C1 segment of cervical spinal cord (tissue), 14 donors: ENCODE measurements at places on chromosomes 7 and 10.

DNA sequence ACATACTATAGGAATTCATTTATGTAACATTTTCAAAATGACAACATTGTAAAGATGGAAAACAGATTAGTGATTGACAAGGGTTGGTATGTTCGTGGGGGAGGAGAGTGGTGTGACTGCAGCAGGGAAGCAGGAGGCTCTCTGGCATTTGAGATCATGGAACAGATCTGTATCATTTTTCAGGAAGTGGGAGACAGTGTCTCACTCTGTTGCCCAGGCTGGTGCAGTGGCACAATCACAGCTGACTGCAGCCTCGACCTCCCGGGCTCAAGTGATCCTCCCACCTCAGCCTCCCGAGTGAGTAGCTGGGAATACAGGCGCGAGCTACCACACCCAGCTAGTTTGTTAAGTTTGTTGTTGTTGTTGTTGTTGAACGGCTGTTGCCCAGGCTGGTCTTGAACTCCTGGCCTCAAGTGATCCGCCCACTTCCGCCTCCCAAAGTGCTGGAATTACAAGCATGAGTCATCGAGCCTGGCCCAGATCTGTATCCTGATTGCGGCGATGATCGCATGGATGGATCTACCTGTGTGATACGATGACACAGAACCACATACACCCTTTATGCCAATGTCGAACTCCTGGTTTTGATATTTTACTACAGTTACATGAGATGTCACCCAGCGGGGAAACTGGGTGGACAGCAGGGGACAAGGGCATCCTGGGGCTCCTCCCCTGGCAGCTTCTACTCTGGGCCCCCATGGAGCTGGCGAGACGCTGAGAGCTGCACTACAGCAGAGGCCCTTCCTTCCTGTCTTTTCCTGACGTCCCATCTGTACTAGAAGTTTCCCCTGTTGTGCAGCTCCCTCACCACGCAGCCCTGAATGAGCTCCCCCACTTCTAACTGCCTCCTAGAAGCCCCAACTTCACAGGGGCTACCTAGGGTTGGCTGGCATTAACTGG, 12.3 kb upstream of the CYTH3 start:
- DNase-seq, result no peak

- DNase-seq, result no peak
These were observed 65.6 kb downstream of the DOCK4 start for GRCh38 chr7:112140600-112140999.

- DNase-seq, result no peak
These were observed 10.7 kb upstream of the PANK1 start for GRCh38 chr10:89655722-89656121.

DNA sequence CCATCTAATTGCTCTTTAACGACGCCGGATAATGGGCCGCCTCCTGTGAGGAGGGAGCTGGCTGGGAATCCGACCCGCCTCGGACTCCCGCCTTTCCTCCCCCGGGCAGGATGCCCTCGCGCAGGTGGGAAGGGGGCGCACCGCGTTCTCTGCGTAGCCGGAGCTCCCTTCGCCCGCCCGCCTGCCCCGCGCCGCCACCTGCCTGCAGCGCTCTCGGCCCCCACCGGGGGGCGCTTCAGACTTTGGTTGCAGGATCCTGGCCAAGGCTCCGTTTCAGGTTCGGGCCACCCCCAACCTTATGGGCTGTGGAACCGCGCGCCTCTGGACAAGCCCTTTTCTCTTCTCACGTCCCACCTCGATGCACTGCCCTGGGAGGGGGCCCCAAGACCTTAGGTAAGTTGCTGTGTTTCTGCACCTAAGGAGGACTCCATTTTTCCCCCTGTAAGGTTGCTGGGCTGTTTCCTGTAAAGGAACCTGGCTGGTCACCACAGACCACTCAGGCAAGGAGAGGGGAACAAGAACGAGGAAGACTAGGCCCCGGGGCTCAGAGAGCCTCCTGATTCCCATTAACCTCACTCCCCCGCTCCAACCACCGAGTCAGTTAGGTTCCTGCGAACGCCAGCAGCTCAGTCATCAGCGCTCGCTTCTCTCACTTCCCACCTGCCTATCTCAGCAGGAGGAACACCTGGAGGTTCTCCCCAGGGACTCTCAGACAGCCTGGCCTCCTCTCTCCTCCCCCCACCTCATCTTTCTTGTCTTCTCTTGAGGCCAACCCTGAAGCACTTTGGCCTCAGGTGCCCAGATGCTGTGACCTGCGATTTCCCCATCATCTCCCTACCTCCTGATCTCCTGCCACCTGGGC, 11.3 kb upstream of the KAZALD1 start:
- DNase-seq, result no peak

- no peak for DNase-seq
These were observed 10.8 kb downstream of the PRPS1L1 start for GRCh38 chr7:18016547-18017444.

DNA sequence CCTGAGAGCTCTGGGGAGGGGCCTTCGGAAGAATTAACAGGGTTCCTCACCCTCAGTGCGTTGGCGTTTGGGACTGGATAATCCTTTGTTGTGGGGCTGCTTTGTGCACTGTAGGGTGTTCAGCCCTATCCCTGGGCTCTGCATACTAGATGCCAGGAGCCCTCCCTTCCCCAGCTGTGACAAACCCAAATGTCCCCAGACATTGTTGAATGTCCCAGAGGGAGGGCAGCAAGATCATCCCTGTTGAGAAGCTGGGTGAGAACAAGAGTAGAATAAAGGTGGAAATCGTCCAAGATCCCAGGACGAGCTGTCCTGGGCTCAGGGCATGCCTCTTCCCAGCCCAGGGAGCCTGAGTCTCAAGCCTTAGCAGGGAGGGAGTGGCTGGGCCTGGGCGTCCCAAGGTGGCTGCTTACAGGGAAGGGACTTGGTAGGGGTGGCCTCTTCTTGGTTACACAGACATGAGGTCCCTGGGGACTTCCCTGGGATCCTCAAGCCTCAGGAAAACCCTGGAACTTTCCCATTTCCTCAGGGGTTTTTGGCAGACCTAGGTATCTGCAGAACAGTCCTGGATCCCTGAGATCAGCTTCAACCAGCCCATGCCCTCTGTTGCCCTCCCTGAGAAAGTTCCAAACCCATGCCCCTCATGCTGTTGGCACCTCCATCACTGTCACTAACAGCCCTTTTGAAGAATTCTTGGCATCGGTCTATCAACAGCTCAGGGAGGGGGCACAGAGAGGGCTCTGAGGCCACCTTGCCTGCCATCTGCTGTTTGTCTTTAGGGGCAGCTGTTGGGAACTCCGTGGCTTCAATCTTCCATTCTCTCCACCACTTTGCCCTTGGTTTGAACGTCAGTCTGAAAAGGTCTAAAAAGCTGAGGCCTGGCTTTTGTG, 53.7 kb downstream of the GOLGA7B start:
- DNase-seq, result no peak
